GM23248 (cell line): ENCODE measurements at places on chromosomes 12 and 14.

- no peak for DNase-seq
These were observed 255.3 kb downstream of the RAD51B start for GRCh38 chr14:68074765-68075381.

DNA sequence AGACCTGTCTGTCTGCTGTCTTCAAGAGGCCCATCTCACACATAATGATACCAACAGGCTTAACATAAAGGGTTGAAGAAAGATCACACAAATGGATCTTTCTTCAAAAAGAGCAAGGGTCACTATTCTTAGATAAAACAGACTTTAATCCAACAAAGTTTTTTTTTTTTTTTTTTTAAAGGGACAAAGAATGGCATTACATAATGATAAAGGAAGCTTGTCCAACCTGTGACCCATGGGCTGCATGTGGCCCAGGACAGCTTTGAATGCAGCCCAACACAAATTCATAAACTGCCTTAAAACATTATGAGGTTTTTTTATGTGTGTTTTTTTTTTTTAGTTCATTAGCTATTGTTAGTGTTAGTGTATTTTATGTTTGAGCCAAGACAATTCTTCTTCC lies 6.8 kb upstream of the FAM186B start:
- DNase-seq, result no peak

DNA sequence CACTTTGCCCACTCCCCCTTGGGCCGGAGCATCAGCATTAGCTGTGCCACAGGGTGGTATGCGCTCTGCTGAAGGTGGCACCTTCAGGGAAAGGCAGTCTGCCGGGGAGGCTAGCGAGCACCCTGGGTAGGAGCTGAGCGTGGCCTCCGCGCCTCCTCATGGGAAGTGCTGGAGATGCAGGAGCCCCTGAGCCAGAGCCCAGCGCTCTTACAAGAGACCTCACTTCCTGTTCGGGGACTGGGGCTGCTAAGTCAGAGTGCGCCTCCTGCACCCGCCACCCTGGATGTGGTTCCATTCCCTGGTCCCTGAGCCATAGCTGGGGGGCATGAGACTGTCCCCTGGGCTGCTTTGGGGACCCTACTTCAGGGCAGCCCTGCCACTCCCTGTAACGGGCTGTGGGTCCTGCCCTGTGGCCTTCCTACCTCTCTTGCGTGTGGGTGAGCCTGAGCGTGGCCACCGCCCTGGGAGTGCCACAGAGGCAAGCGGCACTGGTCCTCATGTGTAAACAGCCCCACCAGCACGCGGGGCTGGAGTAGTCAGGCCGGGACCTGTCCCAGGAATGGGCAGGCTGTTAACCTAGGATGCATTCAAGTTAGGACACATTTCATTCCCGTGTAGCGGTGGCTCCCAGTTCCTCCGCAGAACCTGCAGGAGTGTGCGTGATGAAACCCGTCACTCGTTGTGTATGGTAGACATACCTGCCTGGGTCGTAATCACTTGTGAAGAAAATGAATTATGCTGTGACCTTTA lies 19.4 kb downstream of the COA8 start:
- DNase-seq, result no peak

DNA sequence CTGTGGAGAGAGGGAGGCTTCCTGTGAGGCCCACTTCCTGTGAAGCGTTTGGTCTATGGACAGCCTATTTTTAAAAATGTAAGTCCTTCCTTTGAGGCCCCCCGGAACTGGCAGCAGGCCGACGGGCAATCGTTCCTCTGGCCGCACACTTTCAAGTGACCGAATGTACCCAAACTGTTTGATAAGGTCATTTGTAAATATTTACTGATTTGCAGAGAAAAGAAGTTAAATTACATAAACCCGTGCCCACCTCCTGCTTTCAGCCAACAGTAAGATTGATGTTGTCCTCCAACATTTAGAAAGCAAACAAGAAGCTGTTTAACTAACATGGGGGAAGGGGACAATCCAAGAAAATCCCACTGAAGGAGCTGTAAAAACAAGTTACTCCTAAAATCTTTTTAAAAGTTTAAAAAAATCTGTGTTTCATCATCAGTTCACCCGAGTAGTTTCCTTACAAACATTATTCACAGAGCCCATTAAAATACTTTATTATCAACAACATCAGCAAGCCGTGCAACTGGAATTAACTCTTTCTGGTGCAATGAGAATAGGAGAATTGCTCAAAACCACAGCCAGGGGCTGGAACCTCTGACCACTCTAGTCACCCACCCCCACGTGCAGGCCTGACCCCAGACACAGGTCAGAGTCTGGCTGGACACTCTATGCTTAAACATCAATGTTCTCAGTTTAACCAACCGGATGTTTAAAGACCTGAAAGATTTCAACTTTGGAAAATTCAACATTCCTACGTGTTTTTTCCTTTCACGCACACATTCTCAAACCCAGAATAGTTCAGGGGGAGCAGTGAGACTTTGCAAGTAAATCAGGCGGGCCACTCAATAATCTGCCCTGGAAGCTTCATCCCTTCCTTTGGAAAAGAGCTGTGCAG lies 65.3 kb downstream of the FOXN3 start:
- peak; percentile 44 for DNase-seq

- DNase-seq, result no peak
These were observed 14.1 kb upstream of the NCOR2 start for GRCh38 chr12:124581307-124582107.

- no peak for DNase-seq
These were observed 35.1 kb downstream of the NIN start for GRCh38 chr14:50795909-50796308.

- no peak for DNase-seq
These were observed 90.1 kb downstream of the LRRK2 start for GRCh38 chr12:40314927-40315326.

GRCh38 chr14:58744801-58745394 lies 107.1 kb downstream of the DACT1 start:
- DNase-seq, result no peak

DNA sequence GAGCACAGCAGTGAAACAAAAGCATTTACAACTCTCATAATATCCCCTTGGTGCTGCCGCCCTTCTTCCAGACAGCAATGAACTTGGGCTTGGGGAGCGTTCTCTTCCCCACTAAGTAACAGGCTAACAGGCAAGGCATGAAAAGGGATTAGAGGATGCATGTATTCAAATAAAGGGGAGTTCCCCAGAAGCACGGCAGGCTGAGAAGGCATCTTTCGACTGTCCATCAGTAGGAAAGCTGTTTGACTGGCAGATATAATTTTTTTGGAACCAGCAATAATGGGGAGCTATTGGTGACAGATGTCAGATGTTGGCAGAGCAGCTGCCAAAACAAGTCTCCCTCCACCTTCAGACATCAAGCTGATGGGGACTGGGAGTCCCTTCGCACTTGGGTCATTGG lies 9.2 kb upstream of the TIGAR start:
- DNase-seq, result no peak

GRCh38 chr14:71988476-71988875 lies 56.2 kb downstream of the RGS6 start:
- no peak for DNase-seq

GRCh38 chr14:65656554-65656953 lies 244.0 kb downstream of the FUT8 start:
- no peak for DNase-seq

- no peak for DNase-seq
These were observed 190.5 kb downstream of the DACT1 start for GRCh38 chr14:58828298-58828697.

DNA sequence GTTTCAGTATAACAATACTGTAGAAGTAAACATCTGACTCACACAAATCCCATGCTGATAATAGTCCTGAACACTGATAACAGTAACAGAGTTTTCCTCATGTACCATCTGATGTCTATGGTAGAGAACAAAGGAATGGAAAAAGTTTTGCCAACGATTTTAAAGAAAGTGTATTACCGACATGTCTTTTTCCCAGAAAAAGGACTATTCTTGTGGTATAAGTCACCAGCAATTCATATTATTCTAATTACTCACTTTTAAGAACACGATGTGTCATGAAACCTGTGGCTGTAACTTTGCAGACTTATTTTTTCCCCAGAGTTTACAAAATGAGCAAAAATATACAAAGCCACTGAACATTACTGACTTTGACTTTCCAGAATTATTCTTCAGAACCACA lies 40.1 kb upstream of the DCN start:
- peak; percentile 84 for DNase-seq

- DNase-seq, result peak; percentile 83
These were observed 6.4 kb downstream of the SLC15A4 start for GRCh38 chr12:128817111-128818015.

- DNase-seq, result no peak
These were observed 4.7 kb downstream of the CLEC2D start for GRCh38 chr12:9674226-9674590.

DNA sequence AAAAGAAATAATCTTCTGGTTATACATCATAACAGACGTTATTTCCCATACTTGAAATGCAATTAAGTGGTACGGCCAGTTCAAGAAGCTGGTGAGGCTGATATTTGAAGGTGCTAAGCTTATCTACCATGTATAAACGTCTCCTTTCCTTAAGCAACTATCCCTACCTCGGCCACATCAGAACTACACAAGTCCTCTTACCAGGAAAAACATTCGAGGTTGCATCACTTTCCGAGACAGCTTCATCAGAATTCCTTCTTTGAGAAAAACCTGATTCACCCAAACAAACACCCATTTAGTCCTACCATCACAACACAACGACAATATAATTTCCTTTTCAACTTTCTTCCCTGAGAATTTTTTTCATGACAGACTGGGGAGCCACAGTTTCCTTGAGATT lies 33.9 kb upstream of the NR2C1 start:
- no peak for DNase-seq

GRCh38 chr14:55128386-55129085 lies 516 bp upstream of the LGALS3 start:
- peak; percentile 32 for DNase-seq

- DNase-seq, result no peak
These were observed 210.1 kb upstream of the EEA1 start for GRCh38 chr12:93139028-93139665.

DNA sequence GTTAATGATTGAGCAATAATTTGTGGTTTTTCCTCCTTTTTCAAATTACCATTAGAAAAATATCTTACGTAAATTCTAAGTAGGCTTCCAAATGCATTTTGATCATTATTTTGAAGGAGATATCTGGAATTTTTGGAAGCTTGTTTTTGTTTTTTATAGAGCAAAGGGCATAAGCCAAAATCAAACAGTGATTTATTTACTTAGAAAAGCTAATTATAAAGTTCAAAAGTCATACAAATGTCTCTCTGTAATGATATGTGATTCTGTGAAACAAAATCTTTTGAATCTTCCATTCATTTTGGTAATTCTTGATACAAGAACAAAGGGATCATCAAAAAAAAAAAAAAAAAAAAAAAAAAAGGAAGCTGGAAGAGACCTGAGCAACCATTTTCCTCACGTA lies 416.8 kb downstream of the ETNK1 start:
- DNase-seq, result no peak

- peak; percentile 43 for DNase-seq
These were observed 24.8 kb upstream of the MTHFD1 start for GRCh38 chr14:64363265-64363846.

- peak; percentile 61 for DNase-seq
These were observed 486.3 kb downstream of the LRIG3 start for GRCh38 chr12:58433959-58434358.

DNA sequence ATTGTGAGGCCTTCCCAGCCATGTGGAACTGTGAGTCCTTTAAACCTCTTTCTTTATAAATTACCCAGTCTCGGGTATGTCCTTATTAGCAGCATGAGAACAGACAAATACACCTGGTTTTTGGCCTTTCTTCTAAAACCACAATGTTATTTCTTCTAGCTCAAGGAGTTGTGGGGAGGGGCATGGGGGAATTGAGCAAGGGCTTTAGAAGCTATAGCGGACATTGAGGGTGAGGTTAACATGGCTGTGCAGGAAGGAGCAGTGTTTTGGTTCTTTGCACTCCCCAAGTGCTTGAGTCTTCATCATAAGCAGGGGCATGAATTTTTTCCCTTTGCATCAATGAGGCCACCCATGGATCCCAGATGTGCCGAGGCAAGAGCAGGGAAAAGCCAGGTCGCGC lies 86.8 kb downstream of the SPRING1 start:
- DNase-seq, result no peak

GRCh38 chr14:55454264-55455002 lies 14.0 kb upstream of the TBPL2 start:
- peak; percentile 64 for DNase-seq

DNA sequence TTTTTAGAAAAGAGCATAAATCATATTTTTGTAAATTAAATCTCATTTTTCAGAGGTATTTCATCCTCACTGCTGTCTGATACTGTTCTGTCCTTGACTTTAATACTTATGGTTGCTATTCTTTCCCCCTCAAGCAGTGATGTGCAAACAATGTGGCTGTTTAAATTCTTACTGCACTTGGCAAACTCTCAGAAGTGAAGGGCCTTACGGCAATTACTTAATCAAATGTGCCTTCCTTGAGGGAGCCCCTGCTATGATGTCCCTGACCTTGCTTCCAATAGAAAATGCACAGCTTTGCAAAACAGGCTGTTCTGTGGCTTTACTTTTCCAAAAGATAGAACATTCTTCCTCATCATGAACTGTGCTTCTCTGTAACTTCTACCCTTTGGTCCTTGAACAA lies 35.2 kb downstream of the UBE3B start:
- DNase-seq, result no peak

DNA sequence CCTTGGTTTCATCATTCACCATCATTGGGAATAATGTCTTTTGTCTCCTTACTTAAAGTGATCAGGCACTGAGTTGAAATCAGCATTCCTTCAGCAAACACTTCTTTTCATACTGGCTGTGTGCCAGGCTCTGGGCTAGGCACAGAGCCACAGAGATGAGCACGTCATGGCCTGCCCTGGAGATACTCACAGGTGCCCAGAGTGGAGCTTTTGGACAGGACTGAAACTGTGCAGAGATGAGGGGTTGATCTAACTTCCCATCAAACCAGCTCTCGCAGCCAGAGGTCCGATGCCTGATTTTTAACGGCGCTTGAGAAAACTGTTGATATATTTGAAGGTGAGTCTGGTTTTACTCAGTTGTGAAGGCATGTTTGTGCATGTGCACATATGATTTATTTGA lies 43.1 kb downstream of the CACNA1C start:
- DNase-seq, result no peak

GRCh38 chr12:14775636-14775980 lies 27.7 kb downstream of the WBP11 start:
- peak; percentile 80 for DNase-seq

GRCh38 chr14:94850309-94851211 lies 80.6 kb upstream of the GSC start:
- DNase-seq, result no peak

GRCh38 chr14:23377573-23378563 lies 1.0 kb downstream of the CMTM5 start:
- no peak for DNase-seq

- peak; percentile 84 for DNase-seq
These were observed 10.0 kb upstream of the GPRC5A start for GRCh38 chr12:12881151-12881909.

DNA sequence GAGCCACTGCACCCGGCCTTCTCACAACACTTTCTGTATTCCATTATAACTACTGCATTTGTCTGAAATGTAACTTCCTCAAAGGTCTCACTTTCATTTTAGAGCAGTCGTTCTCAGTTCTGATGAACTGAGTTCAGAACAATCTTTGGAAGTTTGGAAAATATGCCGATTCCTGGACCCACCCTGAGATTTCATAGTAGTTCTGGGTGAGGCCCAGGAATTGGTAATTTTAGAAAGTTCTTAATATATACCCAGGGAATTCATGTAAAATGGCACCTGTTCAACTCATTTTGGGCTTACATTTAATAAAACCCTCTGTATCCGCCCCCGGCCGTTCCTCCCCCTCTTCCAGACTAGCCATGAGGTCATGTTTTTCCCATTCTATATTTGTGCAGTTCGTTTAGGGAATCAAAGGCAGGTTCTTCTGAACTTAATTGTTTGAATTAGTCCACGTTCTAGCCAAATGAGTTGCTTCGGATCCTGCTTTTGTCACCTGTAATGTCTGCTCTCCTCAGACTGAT lies 5.9 kb downstream of the GSG1 start:
- peak; percentile 69 for DNase-seq

- no peak for DNase-seq
These were observed 468.0 kb upstream of the SYT1 start for GRCh38 chr12:78396538-78396937.
